Activated CD4-positive, alpha-beta T cell treated with anti-CD3 and anti-CD28 coated beads for 36 hours (primary cell): ENCODE measurements at places on chromosomes 13 and 19. TPM values are rescaled to one million over a fixed set of nuclear protein-coding genes. Genes with fewer than 3 reads are reported as not detected.

AKAP11 gene
- 38.9 TPM for total RNA-seq

DDA1 gene
- total RNA-seq, result 39.6 TPM

ATP4B gene
- total RNA-seq, result not detected

SBNO2 gene
- total RNA-seq, result 113 TPM

MCEMP1 gene
- total RNA-seq, result not detected

OR7C1 gene
- total RNA-seq, result not detected

CACNG6 gene
- total RNA-seq, result not detected

TMEM238 gene
- total RNA-seq, result 6.3 TPM

POLR1D gene
- 197 TPM for total RNA-seq

PEG3 gene
- not detected for total RNA-seq

NLRP4 gene
- not detected for total RNA-seq
